ENCODE measurements at places on chromosomes 13 and 19.
A peak's percentile ranks its signal among the peaks of the same experiment; 100 is the strongest.

DNA sequence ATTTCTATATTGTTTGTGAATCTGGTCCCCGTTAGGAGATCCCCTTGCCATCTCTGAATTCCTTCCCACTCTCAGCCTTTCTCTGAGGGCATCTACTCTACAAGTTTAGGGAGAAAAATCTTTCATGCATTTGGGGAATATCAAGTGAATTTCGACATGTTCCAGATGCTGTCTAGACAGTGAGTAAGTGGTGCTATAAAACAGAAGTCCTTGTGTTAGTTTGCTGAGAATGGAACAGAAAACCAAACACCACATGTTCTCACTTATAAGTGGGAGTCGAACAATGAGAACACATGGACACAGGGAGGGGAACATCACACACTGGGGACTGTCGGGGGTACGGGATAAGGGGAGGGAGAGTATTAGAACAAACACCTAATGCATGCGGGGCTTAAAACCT lies 5.1 kb downstream of the OR7A10 start:
- no peak for DNase-seq

GRCh38 chr13:69619651-69620050 lies 488.0 kb upstream of the ATXN8OS start:
- DNase-seq, result no peak

DNA sequence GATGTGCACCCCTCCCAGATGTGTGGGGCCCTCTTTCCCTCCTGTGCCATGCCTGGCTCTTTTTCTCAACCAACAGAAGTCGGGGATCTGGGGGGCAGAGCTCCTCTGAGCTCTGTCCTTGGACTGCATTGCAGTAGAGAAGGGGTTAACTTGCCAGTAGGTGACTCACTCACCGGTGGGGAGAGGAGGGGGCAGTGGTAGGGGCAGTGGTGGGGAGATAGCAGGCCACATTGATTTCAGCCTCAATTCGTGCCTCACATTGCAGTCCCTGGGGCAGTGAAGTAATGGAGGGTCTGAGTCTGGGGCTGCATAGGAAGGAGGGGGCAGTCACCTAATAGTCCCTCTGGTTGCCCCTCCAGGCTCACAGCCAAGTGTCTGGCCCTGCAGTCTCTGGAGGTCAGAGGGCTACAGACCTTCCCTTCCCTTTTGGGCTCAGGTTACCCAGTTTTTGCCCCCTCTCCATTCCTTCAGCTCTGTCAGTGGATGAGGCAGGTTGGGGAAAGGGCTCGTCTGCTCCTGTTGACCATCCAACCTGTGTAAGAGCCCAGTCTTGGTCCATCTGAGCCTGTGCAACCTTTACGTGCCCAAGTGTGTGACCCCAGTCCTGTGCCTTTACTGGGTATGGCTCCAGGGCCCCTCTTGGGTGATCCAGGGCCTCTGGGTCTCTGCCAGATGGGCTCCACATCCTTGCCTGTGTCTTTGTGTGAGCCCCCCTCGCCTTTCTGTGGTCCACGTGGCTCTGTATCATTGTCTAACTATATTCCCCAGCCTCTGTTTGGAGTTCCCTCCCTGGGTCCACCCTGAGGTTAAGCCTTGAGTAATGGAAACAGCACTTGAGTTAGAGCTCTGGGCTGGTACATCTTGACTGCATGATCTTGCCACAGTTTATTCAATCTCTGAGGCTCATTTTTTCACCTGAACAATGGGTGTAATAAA lies 13.0 kb downstream of the CIC start:
- DNase-seq, result peak; percentile 39

- DNase-seq, result no peak
Measured at GRCh38 chr13:61138857-61139256, 276.8 kb downstream of the PCDH20 start.

- no peak for DNase-seq
Measured at GRCh38 chr13:108325863-108326262, 56.3 kb downstream of the TNFSF13B start.
